ENCODE measurements at places on chromosomes 6 and 20.

- no peaks in the 10 kb centered on the region for H3K27me3 ChIP-seq
- no peak for DNase-seq
- no peaks in the 10 kb centered on the region for H3K36me3 ChIP-seq
- no peak overlapping the region for H3K4me3 ChIP-seq
- H3K4me1 ChIP-seq = peaks cover 2% of the 10 kb centered on the region
These were observed 5.1 kb downstream of the KIAA1755 start for GRCh38 chr20:38255393-38255792.

DNA sequence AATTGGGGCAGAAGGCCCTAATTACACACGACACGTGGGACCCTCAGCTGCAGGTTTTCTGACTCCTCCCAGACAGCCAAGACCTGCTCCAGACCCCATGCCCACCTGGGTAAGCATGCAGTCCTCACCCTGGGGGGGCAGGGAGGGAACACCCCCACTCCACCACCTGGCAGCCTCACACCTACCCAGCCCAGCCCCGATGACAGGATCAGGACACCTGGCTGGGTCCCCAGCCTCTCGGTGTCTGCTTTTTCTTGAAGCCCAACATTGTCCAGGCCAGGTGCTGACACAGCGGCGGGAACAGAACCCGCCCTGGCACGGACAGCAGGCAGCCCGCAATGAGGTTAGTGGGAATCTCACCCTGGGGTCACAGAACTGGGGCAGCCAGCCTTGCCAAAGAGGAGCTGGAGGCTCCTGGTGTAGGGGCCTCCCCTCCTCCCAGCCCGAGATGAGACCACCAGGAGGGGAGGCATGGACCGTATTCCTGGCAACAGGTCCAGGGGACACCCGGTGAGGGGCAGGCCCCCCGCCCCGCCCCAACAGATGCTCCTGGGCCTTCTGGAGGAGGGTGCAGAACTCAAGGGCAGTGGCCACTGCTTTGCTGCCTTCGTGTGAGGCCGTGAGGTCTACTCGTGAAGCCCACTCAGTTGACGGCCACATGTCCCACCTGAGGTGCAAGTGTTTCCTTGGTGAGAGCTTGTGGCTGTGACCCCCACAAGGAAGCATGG is 103.8 kb downstream of the DLL1 start:
- H3K4me1 ChIP-seq = no peaks in the 10 kb centered on the region
- DNase-seq = peak; percentile 64
- no peaks in the 10 kb centered on the region for H3K27me3 ChIP-seq
- no peaks in the 10 kb centered on the region for H3K36me3 ChIP-seq
- H3K27ac ChIP-seq = no peak overlapping the region
- no peak overlapping the region for H3K4me3 ChIP-seq

DNA sequence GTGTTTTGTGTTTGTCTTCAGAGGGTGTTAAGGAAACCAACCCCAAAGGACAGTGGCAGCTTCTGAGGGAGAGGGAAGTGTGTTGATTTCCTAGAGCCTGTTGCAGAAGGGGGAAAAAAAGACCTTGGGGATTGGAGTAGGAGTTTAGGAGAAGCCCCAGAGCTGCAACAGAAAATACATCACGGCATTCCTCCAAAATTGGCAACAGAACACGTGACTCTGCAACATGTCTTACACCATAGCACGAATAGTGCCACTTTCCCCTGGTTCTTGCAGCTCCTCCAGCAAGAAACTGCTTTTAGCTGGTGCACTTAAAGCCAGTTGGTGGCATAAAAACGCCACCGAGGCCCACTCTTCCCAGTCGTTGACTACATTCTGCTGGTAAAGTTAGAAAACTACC is 473.0 kb downstream of the CD83 start:
- no peak for DNase-seq
- no peaks in the 10 kb centered on the region for H3K4me1 ChIP-seq
- H3K27ac ChIP-seq = no peak overlapping the region
- H3K27me3 ChIP-seq = no peaks in the 10 kb centered on the region
- H3K36me3 ChIP-seq = no peaks in the 10 kb centered on the region

GRCh38 chr20:21498195-21498594 is 15.7 kb downstream of the NKX2-2 start:
- no peak overlapping the region for H3K4me3 ChIP-seq
- no peak for DNase-seq
- no peak overlapping the region for H3K27ac ChIP-seq
- no peaks in the 10 kb centered on the region for H3K36me3 ChIP-seq

GRCh38 chr6:46329568-46329967 is 158.8 kb upstream of the ENPP5 start:
- no peaks in the 10 kb centered on the region for H3K36me3 ChIP-seq
- no peak for DNase-seq
- H3K4me1 ChIP-seq = peaks cover 7% of the 10 kb centered on the region
- no peaks in the 10 kb centered on the region for H3K27me3 ChIP-seq
- no peak overlapping the region for H3K4me3 ChIP-seq

DNA sequence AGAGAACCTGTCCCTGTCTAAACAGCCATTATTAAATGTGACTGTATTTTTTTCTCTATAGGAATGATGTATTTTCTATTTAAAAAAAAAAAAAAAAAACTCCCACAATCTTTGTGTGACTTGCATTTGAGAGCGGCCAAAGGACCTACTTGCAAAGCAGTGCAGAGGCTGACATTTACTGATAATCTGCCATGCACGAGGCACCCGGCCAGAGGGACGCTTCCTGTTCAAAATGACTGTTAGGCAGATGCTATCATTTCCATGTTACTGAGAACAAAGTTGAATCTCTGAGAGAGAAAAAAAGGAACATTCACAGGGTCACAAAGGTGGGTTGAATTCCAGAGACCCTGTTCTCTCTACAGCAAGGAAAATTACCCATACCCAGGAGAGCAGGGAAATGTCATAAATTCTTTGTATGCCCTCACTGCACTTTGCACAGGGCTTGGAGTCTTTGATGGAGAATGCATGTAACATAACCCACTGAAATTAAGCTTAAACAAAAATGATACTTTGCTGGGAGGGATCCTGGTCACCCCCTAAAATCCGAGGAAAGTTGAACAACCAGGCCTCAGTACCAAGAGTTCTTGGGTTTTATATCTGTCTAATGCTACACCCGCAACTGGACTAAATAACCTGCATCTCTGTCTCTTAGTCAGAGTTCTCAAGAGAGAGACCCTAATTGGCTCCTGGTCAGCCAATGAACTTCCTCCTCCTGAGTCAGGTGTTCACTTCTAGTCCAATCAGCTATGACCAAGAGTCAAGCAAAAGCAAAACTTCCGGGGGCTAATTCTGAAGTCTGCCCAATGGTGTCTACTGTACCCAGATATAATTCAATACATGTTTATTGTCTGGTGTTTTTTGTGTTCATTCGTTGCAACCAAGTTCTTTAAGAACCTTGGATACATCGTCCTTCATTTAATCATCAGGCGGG is 61.2 kb downstream of the GCLC start:
- H3K4me3 ChIP-seq = no peak overlapping the region
- H3K27ac ChIP-seq = peak overlapping the region; percentile 39
- no peaks in the 10 kb centered on the region for H3K27me3 ChIP-seq
- DNase-seq = no peak

DNA sequence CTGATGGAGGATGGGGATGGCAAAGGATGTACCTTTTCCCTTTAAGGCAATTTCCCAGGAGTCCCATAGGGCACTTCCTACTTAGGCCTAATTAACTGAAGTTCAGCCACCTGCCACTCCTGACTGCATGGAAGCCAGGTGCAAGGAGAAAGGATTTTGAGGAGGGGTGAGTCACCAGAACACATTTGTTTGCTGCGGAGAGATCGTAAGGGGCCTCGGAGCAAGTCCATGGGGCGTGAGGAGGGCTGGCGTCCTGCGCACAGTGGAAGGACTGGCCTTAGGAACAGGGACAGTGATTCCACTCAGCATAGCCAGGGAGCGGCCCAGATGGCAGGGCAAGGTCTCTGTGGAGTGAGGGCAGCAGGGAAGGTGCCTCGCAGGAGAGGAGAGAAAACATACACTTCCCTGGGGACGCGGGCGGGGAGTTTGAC is 11.8 kb upstream of the MAP1LC3A start:
- H3K4me3 ChIP-seq = no peak overlapping the region
- H3K27ac ChIP-seq = no peak overlapping the region
- peaks cover 7% of the 10 kb centered on the region for H3K4me1 ChIP-seq

GRCh38 chr6:13397359-13398068 is 69.2 kb upstream of the TBC1D7 start:
- H3K36me3 ChIP-seq = no peaks in the 10 kb centered on the region
- no peak overlapping the region for H3K27ac ChIP-seq
- H3K4me3 ChIP-seq = no peak overlapping the region
- peaks cover 39% of the 10 kb centered on the region for H3K4me1 ChIP-seq
- H3K27me3 ChIP-seq = no peaks in the 10 kb centered on the region
- no peak for DNase-seq

DNA sequence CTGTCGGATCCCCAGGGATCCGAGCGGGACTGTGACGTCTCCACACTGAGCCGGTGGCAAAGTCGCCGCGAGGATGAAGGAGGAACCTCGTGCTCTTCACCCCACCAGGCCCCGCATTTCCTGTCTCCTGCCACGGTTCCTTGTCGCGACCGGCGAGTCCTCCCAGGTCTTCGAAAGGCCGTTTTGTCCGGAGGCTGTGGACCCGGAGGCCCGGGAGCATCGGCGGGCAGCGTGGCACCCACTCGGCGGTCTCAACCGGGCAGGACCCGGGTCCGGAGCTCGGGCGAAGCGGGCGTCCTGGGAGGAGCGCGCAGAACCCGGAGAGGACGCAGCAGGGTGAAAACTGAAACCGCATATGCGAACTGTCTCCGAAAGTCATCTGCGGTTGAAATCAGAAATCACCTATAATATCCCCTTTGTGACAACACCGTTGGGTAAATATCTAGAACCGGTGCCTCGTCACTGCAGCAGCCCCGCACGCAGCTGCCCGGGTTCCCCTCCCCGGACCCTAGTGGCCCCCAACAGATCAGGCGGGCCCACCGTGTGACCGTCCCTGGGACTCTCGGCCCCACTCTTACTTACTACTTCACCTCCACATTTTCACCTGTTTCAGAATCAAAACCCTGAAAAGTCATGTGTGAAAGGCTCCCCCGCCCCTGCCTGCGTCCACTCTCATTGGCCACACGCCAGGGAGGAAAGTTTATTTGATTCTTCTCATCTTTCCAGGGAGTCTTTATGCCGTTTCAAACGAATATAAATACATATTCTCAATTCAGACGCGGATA is 3.1 kb upstream of the ULBP2 start:
- no peak overlapping the region for H3K27ac ChIP-seq
- H3K27me3 ChIP-seq = peaks cover 31% of the 10 kb centered on the region
- peak; percentile 85 for DNase-seq
- peak overlapping the region; percentile 5 for H3K4me3 ChIP-seq
- H3K4me1 ChIP-seq = peaks cover 19% of the 10 kb centered on the region

DNA sequence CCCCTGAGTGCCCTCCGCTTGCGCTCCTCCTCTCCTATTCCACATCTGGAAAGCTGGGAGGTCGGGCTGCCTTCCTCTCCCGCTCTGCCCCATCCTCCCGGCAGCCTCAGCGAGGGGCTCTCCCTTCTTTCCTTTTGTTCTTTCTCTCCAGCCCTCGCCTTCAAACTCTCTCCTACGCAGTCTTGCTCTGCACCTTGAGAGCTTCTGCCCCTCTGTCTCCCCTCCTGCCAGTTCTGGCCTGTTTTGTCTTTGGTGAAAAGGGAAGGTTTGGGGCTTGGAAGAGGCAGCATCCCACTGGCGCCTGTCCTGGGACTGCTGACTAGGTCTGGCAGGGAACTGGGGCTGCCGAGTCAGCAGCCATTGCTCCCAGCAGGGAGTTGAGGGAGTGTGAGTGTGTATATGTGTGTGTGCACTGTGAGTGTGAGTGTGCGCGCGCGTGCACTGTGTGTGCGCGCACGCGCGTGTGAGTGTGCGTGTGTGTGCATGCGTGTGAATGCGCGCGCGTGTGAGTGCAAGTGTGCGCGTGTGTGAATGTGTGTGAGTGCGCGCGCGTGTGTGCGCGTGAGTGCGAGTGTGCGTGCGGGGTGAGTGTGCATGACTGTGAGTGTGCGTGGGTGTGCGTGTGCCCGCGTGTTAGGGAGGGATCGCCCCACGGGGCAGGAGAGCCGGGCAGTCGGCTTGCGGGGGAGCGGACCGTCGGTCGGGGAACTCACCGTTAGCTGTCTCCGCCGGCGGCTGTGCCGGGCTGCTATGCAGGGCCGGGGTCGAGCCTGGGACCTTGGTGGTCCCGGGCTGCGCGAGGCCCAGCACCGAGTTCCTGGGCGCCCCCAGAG is 523 bp downstream of the CPXM1 start:
- peaks cover 24% of the 10 kb centered on the region for H3K4me1 ChIP-seq
- H3K27ac ChIP-seq = no peak overlapping the region
- H3K27me3 ChIP-seq = no peaks in the 10 kb centered on the region
- H3K4me3 ChIP-seq = peak overlapping the region; percentile 38

DNA sequence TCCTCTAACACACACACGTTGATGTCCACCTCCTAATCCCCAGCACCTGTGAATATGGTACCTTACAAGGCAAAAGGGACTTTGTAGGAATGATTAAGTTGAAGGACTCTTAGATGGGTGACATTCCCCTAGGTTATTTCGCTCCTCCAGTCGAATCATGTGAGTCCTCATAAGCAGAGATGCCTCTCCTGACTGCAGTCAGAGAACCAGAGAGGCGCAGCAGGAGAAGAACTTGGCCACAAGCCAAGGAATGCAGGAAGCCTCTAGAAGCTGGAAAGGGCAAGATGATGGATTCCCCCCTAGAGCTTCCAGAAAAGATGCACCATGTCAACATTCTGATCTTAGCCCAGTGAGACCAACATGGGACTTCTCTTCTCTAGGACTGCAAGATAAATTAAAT is 133.1 kb upstream of the PTPRT start:
- no peak for DNase-seq
- H3K4me3 ChIP-seq = no peak overlapping the region
- H3K27me3 ChIP-seq = no peaks in the 10 kb centered on the region
- no peaks in the 10 kb centered on the region for H3K4me1 ChIP-seq

DNA sequence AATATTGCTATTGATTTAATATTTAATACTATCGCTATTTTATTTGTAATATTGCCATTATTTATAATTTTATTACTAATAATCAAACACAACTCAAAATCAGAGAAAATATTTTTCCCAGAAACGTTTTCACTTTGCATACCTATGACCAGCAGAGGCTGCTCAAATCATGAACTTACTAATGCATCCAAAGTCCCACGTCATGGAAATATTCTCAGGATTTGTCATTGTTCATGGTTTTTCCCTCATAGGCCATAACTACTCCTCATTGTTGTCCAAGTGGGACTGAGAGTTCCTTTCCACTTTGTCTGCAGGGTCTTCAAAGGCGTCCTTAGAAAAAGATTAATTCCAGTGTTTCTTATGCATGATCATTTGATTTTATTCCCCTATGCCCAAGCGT is 344.8 kb downstream of the THBS2 start:
- no peaks in the 10 kb centered on the region for H3K36me3 ChIP-seq
- no peaks in the 10 kb centered on the region for H3K4me1 ChIP-seq
- H3K27ac ChIP-seq = no peak overlapping the region
- H3K27me3 ChIP-seq = no peaks in the 10 kb centered on the region
- H3K4me3 ChIP-seq = no peak overlapping the region

All from upper lobe of left lung (tissue), 6 donors.